ENCODE measurements at places on chromosomes 3 and 15. TPM values are rescaled to one million over a fixed set of nuclear protein-coding genes. Genes with fewer than 3 reads are reported as not detected.

Gene USF3
- total RNA-seq = 18.4 TPM

Gene IQCF5
- not detected for total RNA-seq

DNA sequence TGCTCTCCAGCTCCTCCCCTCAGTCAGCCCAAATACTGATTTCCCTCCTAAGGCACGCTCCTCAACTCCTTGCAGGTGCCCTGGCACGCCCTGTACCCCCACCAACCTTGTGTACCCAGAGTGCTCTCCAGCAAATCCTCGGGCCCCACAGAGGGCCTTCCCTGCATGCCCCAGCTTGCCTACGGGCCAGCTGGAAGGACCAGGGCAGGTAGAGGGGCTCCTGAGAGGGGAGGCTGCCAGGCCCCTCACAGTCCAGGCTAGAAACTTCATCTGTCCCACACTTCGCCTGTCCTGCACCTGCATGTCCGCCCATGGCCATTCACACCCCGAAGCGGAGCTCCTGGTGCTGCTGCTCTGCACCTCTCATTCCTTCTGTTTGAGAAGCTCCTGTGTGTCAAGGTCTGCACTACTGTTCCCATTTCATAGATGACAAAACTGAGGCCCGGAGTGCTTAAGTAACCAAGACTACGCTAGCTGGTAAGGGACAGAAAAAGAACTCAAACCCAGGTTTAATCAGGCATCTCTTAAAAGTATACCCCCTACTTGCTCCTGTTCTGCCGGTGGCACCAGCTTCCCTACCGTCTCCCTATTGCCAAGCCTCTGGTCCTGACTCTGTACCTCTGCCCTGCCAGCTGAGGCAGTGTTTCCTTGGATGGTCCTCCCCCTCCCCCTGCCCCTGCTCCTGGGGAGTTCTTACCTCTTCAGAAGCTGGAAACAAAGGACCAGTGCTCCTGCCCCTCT is 35.6 kb downstream of the ZXDC start:
- no peaks in the 10 kb centered on the region for H3K36me3 ChIP-seq
- H3K4me3 ChIP-seq = no peak overlapping the region
- H3K27me3 ChIP-seq = no peaks in the 10 kb centered on the region
- H3K27ac ChIP-seq = no peak overlapping the region

GRCh38 chr15:51290720-51291119 is 47.7 kb downstream of the CYP19A1 start:
- H3K27me3 ChIP-seq = no peaks in the 10 kb centered on the region
- H3K27ac ChIP-seq = no peak overlapping the region
- no peak overlapping the region for H3K4me3 ChIP-seq
- H3K4me1 ChIP-seq = peaks cover 4% of the 10 kb centered on the region
- no peaks in the 10 kb centered on the region for H3K36me3 ChIP-seq
